ENCODE measurements at places on chromosomes 4 and X.

DNA sequence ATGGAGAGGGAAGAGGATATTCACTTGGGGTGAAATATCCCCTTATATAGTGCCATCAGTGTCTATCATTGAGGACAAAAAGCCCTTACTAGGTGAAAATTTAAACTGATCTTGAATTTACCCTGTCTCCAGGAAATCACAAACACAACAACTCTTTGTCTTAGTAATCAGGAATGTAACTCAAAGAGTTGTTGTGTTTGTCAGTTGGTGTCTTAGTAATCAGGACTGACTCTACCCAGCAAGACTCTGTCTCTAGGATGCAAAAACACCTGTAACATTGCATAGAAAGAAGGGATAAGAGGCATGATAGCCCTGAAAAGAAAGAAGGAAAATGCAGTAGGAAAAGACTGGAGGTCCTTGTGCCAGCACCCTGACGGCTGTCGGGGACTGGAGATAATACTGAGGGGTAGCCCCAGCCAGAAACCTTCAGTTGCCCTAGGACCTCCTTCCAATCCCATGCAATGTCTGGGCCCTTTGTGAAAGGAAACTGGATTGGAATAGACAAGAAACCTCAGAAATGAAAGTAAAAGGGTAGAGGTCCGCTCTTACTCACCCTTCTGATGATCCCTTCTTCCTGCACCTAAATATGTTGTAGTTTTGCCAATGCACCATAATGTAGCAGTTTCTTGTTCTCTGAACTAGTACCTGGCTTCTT is 45.3 kb downstream of the HMGB2 start:
- DNase-seq, result peak; percentile 20

GRCh38 chrX:115561605-115562479 is 868 bp downstream of the PLS3 start:
- DNase-seq, result peak; percentile 42

DNA sequence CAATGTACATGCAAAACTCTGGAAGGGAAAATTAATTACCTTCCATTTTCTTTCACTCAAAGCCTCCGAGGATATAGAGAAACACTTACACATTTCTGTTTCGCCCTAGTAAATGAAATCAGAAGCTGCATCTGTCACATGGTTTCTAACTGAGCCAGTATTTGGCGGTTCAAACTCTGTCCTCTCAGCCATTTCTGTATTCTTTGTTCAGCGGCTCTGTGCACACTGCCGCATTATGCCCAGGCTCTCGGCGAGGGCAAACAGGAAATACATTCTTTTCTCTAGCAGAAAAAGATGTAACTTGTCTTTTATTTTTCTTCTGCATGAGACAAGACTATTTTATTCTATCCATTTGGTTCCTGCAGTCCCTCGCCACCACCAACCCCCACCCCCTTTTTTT is 71.4 kb upstream of the GPM6B start:
- peak; percentile 14 for DNase-seq

DNA sequence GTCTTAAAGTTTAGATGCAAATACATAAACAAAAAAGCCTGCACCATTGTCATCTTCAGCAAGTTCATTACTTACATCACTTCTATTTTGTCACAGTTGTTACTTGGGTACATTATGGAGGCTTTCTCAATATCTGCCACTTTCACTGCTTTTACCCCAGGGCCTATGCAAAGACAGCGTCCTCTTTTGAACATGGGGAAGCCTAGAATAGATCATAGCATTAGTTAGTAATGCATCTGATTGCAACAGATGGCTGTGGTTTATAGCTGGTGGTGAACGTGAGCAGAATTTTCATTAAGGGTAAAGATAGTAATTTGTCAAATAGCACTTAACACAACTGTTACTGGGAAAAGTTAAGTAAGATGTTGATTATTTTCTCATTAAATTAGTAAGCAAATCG is 729 bp downstream of the CXCL11 start:
- DNase-seq, result no peak

DNA sequence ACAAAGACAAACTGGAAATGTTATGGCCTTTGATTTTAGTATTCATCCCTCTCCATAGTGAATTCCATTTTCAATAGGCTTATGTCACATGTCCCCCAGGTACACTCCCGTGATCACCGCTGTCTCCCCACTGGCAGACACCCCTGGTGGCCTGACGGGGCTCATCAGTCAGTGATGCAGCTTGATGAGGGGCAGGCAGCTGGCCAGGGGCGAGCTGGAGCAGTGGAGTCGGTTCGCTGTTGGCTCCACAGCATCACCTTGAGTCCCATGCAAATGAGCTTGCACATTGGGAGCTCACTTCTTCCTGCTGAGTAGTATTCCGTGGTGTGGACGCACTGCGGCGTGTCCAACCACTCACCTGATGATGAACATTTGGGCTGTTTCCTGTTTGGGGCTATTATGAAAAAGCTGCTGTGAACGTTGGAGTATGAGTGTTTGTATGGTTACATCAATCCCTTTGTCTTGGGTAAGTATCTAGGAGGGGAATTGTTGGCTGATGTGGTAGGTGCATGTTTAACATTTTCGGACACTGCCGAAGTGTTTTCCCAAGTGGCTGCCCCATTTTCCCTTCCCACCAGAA is 5.2 kb downstream of the TREX2 start:
- DNase-seq, result no peak
